Nephron progenitor cell (in vitro differentiated cells): ENCODE measurements at places on chromosomes 11 and 22.

- DNase-seq = peak; percentile 32
- peak overlapping the region; percentile 61 for H3K27ac ChIP-seq
- peaks cover 28% of the 10 kb centered on the region for H3K4me1 ChIP-seq
- peaks cover 15% of the 10 kb centered on the region for H3K36me3 ChIP-seq
Observed at GRCh38 chr11:96045622-96046456, 121.9 kb upstream of the MTMR2 start.

- DNase-seq = no peak
- H3K4me1 ChIP-seq = no peaks in the 10 kb centered on the region
- H3K4me3 ChIP-seq = no peak overlapping the region
Observed at GRCh38 chr22:20588092-20588842, 80.9 kb downstream of the MED15 start.

DNA sequence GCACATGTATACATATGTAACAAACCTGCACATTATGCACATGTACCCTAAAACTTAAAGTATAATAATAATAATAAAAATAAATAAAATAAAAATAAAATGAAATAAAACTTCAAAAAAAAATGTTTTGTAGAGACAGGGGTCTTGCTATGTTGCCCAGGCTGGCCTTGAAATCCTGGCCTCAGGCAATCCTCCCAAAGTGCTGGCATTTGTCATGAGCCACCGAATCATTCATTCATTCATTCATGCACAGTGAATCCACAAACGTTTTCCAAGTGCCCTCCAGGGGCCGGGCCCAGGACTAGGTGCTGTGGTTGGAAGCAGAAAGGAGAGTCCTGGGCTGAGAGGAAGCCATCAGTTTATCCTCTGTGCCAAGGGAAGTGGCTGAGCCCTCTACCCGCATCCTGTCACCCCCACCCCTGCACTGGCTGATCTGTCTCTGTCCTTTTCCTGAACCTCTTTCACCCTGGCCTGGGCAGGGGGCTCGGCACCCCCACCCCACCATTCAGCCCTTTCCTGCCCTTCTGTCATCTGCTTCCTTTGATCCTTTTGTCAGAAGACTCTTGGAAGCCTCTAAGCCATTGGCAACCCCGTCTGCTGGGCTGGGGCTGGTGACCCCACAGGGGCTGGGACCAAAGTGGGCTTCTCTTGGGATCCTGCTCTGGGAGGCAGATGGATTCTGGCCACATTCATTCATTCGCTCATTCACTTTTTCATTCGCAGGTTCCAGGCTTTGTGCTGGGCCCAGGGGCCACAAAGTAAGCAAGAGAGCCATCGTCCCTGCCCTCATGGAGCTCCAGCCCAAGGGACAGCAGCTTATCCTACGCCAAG, 84.3 kb downstream of the IGLL1 start:
- H3K27me3 ChIP-seq = no peaks in the 10 kb centered on the region
- peaks cover 62% of the 10 kb centered on the region for H3K4me1 ChIP-seq
- peak overlapping the region; percentile 60 for H3K27ac ChIP-seq
- H3K4me3 ChIP-seq = no peak overlapping the region
- no peaks in the 10 kb centered on the region for H3K36me3 ChIP-seq
- DNase-seq = no peak

GRCh38 chr11:116173941-116174911, 598.6 kb downstream of the BUD13 start:
- no peaks in the 10 kb centered on the region for H3K36me3 ChIP-seq
- H3K4me1 ChIP-seq = peaks cover 63% of the 10 kb centered on the region
- H3K27me3 ChIP-seq = peaks cover 3% of the 10 kb centered on the region
- peak; percentile 24 for DNase-seq

DNA sequence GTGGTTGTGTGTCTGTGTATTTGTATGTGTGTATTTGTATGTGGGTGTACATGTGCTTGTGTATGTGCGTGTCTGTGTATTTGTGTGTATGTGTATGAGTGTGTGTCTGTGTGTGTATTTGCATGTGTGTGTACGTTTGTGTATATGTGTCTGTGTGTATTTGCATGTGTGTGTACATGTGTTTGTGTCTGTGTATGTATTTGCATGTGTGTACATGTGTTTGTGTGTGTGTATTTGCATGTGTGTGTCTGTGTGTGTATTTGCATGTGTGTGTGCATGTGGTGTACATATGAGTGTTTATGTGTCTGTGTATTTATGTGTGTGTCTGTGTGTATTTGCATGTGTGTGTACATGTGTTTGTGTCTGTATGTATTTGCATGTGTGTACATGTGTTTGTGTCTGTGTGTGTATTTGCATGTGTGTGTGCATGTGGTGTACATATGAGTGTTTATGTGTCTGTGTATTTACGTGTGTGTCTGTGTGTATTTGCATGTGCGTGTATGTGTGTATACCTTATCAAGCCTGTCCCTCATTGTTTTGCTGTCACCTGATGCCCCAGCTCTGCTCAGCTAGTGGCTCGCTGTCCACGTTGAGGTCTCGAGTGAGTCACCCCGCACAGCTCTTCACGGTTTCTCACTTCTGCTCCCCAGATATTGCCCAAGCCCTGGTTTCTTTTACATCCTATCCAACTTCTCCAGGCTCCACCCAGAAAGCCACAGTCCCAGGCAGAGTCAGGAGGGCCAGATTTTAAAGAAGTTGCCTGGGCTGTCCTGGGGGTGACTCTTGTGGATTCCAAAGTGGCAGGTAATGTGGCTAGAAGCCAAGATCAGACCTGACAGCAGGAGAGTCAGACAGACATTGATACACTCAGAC, 15.2 kb downstream of the MB start:
- H3K27me3 ChIP-seq = peaks cover 8% of the 10 kb centered on the region
- no peak overlapping the region for H3K27ac ChIP-seq
- no peak for DNase-seq
- H3K36me3 ChIP-seq = no peaks in the 10 kb centered on the region
- H3K4me3 ChIP-seq = no peak overlapping the region
- peaks cover 23% of the 10 kb centered on the region for H3K4me1 ChIP-seq

GRCh38 chr11:16976379-16976778, 37.8 kb downstream of the PLEKHA7 start:
- H3K4me1 ChIP-seq = peaks cover 17% of the 10 kb centered on the region
- H3K27ac ChIP-seq = no peak overlapping the region
- peaks cover 6% of the 10 kb centered on the region for H3K27me3 ChIP-seq
- no peaks in the 10 kb centered on the region for H3K36me3 ChIP-seq
- H3K4me3 ChIP-seq = no peak overlapping the region
- DNase-seq = no peak

- no peaks in the 10 kb centered on the region for H3K36me3 ChIP-seq
- peaks cover 24% of the 10 kb centered on the region for H3K4me1 ChIP-seq
- H3K27me3 ChIP-seq = peaks cover 19% of the 10 kb centered on the region
- no peak overlapping the region for H3K4me3 ChIP-seq
Observed at GRCh38 chr22:44438056-44438455, 60.0 kb downstream of the RTL6 start.

- H3K27ac ChIP-seq = no peak overlapping the region
- no peak overlapping the region for H3K4me3 ChIP-seq
- H3K4me1 ChIP-seq = peaks cover 16% of the 10 kb centered on the region
- H3K36me3 ChIP-seq = no peaks in the 10 kb centered on the region
- DNase-seq = no peak
Observed at GRCh38 chr11:23124996-23125395, 264.7 kb upstream of the CCDC179 start.

GRCh38 chr11:71381781-71382505, 66.2 kb downstream of the DHCR7 start:
- H3K4me1 ChIP-seq = no peaks in the 10 kb centered on the region
- H3K36me3 ChIP-seq = no peaks in the 10 kb centered on the region
- H3K4me3 ChIP-seq = no peak overlapping the region
- no peak overlapping the region for H3K27ac ChIP-seq

- no peaks in the 10 kb centered on the region for H3K4me1 ChIP-seq
- no peak overlapping the region for H3K27ac ChIP-seq
- H3K27me3 ChIP-seq = no peaks in the 10 kb centered on the region
- H3K36me3 ChIP-seq = peaks cover 71% of the 10 kb centered on the region
- DNase-seq = no peak
Observed at GRCh38 chr11:47726118-47726442, 10.9 kb upstream of the AGBL2 start.

DNA sequence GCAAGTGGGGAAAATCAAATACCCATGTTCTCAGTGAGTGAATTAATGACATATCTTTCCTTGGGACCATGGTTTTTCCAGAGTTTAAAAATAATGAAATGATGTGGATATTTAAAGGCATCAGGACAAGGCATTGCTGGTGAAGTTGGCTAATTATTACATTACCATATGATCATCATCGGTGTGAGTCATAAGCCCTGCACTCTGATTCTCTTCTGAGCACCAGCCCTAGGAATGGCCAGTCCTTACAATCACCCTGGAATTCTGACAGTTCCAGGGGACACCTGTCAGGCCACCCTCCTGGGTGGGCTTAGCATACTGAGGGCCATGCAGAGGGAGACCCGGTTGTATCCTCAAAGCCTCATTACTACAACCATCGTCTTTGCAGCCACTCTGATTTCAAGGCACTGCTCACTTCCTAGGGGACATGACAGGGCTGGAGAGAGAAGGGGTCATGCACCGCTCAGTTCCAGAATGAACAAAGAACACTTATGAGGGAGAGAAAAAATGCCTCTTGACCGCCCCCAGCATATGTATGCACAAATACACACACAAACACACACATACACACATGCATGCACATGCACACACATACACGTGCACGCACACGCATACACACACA, 365.0 kb downstream of the MIAT start:
- no peak for DNase-seq
- H3K27ac ChIP-seq = no peak overlapping the region
- H3K4me1 ChIP-seq = peaks cover 15% of the 10 kb centered on the region
- H3K36me3 ChIP-seq = no peaks in the 10 kb centered on the region
- no peak overlapping the region for H3K4me3 ChIP-seq

DNA sequence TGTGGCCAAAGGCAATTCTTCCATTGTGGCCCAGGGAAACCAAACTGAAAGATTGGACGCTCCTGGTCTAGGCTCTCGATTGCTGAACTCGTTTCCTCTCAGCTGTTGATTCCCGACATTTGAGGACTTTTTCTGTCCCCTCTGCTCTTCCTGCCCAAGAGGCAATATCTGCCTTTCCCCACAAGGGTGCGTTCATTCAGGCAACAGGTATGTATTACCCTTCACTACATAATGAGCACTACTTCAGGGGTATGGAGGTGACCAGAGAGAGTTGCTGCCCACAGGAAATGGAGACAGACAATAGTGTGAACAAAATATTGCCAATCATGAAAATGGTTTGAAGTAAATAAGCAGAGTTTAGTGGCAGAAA, 8.2 kb downstream of the PTH start:
- no peak for DNase-seq
- no peak overlapping the region for H3K27ac ChIP-seq
- H3K36me3 ChIP-seq = no peaks in the 10 kb centered on the region
- H3K4me1 ChIP-seq = no peaks in the 10 kb centered on the region
- no peaks in the 10 kb centered on the region for H3K27me3 ChIP-seq

- no peaks in the 10 kb centered on the region for H3K27me3 ChIP-seq
- H3K4me1 ChIP-seq = peaks cover 6% of the 10 kb centered on the region
- no peak for DNase-seq
- H3K36me3 ChIP-seq = no peaks in the 10 kb centered on the region
Observed at GRCh38 chr22:31308181-31308580, 15.9 kb upstream of the PIK3IP1 start.

GRCh38 chr11:77303328-77303727, 1.8 kb upstream of the GDPD4 start:
- peaks cover 17% of the 10 kb centered on the region for H3K4me1 ChIP-seq
- no peak for DNase-seq
- H3K36me3 ChIP-seq = no peaks in the 10 kb centered on the region

DNA sequence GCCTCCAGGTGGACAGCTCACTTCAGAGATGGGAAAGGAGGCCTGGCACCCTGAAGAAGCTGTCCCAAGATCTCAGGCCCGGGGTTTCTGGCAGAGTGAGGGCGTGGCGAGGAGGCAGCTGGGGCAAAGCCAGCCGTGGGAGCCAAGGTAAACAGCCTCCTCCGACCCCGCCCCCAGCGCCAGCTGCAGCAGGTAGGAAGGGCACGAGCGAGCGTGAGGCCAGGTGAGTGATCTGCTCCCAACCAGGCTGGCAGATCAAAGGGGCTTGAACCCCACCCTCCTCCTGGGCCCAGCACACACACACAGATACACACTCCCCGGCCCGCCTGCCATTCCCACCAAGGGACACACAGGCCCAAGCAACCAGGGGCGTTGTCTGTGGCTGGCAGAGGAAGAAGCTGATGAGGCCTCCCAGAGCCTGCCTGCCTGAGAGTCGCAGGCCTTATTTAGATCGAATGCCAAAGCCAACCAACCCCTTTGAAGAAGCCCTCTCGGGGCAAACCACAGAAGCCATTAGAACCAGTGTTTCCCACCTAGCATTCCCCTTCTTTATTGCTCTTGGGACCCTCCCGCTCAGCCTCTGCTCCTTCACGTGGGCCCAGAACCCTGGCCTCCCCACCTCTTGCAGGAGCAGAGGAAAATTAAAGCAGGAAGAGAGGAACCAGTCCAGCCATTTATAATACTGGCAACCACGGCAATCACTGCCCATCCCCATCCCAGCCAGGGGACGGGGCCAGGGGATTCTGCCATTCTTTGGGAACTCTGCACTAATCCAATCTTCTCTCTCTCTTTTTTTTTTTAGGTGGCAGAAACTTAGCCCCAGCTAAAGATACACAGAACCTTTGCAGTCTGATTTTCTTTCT, 5.0 kb downstream of the PDGFB start:
- peaks cover 58% of the 10 kb centered on the region for H3K4me1 ChIP-seq
- H3K36me3 ChIP-seq = no peaks in the 10 kb centered on the region
- DNase-seq = no peak
- H3K4me3 ChIP-seq = no peak overlapping the region
- H3K27me3 ChIP-seq = peaks cover 48% of the 10 kb centered on the region

DNA sequence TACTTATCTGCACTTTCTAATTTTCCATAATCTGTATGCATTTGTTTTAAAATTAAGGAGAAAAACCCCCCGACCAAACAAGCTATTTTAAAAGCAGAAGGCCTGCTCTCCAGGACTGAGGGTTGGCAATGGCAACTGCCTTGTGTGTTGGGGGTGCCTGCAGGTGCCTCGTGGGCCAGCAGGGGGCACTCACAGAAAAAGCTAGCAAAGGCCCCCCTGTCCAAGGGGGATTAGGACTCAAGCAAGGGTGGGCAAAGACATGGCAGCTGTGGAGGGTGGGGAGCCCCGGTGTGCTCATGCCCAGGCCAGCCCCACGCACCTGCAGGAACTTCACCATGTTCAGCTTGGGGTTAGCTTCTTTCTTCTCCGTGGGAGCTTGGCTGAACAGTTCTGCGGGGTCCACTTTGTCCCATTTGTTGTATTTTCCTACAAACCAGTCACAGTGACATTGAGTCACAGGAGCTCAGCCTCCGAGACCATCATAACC, 10.3 kb downstream of the TOP3B start:
- DNase-seq = peak; percentile 75
- H3K36me3 ChIP-seq = peaks cover 46% of the 10 kb centered on the region
- H3K4me3 ChIP-seq = no peak overlapping the region
- no peaks in the 10 kb centered on the region for H3K27me3 ChIP-seq
- H3K27ac ChIP-seq = no peak overlapping the region

DNA sequence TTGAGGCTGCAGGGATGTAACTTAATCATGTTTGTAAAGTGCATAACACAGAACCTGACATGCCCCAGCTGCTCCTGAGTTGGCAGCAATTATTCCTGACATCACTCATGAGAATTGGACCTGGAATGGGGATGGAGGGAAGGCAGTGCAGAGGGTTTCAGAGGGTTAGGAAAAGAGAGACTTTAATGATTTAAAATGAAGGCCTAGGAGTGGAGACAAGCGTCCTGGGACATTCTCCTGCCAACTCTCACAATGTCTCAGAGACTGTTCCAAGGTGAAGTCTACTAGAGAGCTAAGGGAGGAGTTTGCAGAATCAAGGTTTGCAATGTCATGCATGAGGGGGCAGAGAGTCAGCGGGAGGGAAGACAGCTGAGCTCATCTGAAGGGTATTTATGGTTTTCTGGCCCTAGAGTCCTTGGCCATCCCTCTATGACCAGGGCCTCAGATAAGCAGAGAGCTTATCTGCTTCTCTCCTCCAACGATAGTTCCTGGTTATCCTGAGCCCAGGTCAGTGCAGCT, 36.9 kb downstream of the GGTLC2 start:
- H3K4me3 ChIP-seq = no peak overlapping the region
- peaks cover 60% of the 10 kb centered on the region for H3K27me3 ChIP-seq
- peaks cover 20% of the 10 kb centered on the region for H3K4me1 ChIP-seq
- H3K27ac ChIP-seq = no peak overlapping the region
- H3K36me3 ChIP-seq = no peaks in the 10 kb centered on the region
